ENCODE measurements at places on chromosomes 16 and 17.

DNA sequence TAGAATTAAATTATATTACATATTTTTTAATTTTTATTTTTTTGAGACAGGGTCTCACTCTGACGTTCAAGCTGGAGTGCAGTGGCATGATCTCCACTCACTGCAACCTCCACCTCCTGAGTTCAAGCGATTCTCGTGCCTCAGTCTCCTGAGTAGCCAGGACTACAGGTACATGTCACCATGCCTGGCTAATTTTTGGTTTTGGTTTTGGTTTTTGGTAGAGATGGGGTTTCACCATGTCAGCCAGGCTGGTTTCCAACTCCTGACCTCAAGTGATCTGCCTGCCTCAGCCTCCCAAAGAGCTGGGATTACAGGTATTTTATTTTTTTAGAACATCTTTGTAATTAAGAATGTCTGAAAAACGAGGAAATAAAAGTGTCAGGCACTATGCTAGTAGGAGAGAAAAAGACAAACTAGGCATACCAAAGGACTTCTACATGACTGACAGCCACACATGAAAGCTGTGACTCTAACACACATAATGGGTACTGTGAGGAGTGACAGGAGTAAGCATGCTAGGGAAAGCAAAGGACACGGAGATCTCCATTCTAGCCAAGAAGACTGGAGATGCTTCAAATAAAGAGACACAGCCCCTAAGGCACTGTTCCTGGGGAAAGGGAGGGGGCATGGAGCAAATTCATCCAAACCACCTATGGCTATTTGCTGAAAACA, 7.3 kb downstream of the GNA13 start:
- no peak overlapping the region for H3K27ac ChIP-seq
- no peak overlapping the region for H3K4me3 ChIP-seq
- H3K27me3 ChIP-seq: no peaks in the 10 kb centered on the region
- H3K4me1 ChIP-seq: peaks cover 2% of the 10 kb centered on the region

DNA sequence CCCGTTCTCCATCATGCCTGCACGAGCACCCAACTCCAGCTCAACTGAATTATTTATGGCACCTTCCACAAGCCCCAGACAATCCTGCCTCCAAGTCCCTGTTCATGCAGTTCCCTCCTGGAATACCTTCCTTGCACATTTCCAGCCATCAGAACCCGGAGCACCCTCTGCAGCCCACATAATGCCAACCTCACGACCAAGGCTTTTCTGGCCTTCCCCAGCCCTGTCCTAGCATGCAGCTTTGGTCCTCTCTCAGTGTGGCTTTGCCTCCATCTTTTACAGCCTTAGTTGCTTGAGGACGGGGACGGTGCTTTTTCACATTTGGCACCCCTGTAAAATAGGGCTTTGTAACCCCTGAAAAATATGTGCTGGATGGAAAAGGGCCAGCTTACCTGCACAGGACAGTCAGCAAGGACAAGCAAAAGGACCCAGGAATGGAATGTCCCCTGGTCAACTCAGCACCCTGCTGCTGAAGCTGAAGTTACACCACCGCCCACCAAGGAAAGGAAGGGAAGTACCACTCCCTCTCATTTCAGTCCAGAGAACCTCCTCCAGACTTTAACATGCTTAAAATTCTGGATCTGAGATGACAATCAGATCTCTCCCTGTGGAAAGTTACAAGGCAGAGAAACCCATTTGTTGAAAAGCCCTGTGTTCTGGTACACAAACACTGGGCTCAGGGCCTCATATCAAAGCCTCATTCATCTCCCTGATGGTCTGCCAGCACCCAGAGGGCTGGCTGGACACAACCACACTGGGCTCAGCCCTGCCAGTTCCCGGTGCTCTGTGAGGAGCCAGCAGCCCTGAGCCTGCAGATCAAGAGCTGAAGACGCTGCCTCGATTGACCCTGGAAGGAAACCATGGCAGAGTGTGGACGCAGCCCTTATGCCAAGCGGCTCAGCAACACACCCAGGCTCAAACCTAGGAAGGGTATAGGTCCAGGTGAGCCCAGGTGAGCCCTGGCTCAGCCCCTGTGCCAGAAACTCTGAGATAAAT, 2.9 kb downstream of the SLC39A11 start:
- DNase-seq: no peak
- H3K36me3 ChIP-seq: peaks cover 13% of the 10 kb centered on the region
- no peak overlapping the region for H3K4me3 ChIP-seq
- H3K27me3 ChIP-seq: no peaks in the 10 kb centered on the region

DNA sequence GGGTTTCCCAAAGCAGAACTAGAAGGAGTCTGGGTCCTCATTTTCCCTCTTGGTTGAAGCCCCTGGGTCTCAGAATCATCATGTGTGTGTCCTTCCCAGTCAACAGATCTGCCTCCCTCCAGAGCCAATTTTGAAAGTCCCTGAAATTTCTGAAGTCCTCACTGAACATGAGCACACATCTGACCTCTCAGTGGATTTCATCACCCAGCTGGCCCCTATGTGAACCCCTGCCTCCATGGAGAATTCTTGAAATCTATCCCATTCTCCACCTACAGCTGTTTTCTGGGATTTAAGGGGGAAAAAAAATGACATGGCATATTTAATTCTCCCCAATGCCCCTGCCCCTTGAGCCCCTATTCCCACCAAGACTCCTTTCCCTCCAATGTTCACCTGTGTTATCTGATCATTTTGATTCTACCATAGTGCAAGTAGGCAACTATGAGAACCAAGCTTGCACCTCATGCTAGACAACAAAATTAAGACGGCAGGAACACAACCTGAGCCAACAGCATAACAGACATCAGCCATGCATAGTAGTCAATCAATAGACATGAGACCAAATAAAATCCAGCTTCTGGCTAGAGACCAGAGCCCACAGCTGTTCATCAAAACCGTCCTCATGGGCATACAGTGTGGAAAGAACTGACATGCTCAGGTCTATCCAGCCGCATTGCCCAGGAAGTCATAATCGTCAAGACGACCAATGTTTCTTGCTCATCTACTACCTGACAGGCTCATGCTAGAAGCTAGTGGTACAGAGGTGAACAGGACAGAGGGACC, 14.9 kb downstream of the SOX9 start:
- peaks cover 41% of the 10 kb centered on the region for H3K4me1 ChIP-seq
- no peak overlapping the region for H3K4me3 ChIP-seq
- no peaks in the 10 kb centered on the region for H3K27me3 ChIP-seq
- H3K36me3 ChIP-seq: no peaks in the 10 kb centered on the region
- DNase-seq: peak; percentile 81

- H3K4me1 ChIP-seq: no peaks in the 10 kb centered on the region
- no peak overlapping the region for H3K27ac ChIP-seq
- no peak overlapping the region for H3K4me3 ChIP-seq
- peak; percentile 11 for DNase-seq
- no peaks in the 10 kb centered on the region for H3K27me3 ChIP-seq
- H3K36me3 ChIP-seq: peaks cover 3% of the 10 kb centered on the region
These were observed 30.6 kb downstream of the ABCA9 start for GRCh38 chr17:69030169-69030568.

DNA sequence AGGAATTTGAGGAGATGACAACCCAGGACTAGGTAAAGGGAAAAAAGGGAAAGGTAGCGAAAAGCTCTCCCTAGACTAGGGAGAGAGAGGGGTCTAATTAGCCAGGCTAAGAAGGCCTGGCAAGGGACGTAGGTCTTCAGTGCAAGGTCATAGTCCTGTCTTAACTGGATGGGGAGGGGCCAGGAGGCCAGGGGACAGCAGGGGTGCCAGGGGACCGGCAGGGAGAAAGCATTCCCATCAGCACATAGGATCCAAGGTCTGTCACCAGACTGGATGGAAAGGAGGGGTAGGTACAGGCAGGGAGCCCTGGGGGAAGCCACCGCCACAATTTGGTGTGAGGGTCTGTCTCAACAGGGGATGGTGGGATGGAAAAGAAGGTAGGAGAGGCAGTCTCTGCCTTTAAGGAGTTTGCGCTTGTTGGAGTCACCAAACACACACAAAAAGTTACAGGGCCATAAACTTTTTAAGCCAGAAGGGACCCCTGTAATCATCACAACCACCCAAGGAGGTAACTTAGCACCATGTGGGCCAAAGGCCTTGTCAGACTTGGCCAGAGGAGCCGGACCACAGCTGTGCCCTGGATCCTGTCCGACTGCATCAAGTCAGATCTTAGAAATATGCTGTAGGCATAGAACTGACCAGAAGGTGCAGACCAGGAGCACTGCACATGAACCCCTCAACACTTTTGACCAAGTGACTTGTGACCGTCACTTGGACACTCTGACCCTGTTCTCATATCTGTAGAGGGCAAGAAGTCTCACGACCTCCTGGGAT, 10.0 kb downstream of the AXIN2 start:
- no peak overlapping the region for H3K27ac ChIP-seq
- H3K27me3 ChIP-seq: peaks cover 3% of the 10 kb centered on the region
- no peak for DNase-seq
- H3K4me1 ChIP-seq: peaks cover 46% of the 10 kb centered on the region
- H3K4me3 ChIP-seq: no peak overlapping the region

- no peak for DNase-seq
- no peak overlapping the region for H3K4me3 ChIP-seq
- H3K27me3 ChIP-seq: no peaks in the 10 kb centered on the region
- no peaks in the 10 kb centered on the region for H3K36me3 ChIP-seq
- H3K27ac ChIP-seq: no peak overlapping the region
These were observed 25.3 kb upstream of the KSR1 start for GRCh38 chr17:27430882-27431491.

DNA sequence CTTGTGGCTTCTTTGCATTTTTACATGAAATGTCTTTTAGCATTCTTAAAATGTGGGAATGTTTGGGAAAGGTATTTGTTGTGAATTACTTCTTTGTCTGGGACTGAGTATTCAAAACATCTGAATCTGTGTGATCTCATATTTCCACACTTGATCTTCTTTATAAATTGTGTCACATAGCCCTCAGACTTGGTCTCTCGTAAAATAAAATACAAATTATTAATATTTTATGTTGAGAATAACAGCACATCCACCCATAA, 81.9 kb downstream of the TUBD1 start:
- H3K4me3 ChIP-seq: no peak overlapping the region
- DNase-seq: no peak
- H3K4me1 ChIP-seq: no peaks in the 10 kb centered on the region
- H3K27me3 ChIP-seq: no peaks in the 10 kb centered on the region
- peaks cover 4% of the 10 kb centered on the region for H3K36me3 ChIP-seq

- no peak overlapping the region for H3K27ac ChIP-seq
- H3K36me3 ChIP-seq: no peaks in the 10 kb centered on the region
- H3K4me3 ChIP-seq: no peak overlapping the region
- no peak for DNase-seq
These were observed 283.4 kb upstream of the IRX5 start for GRCh38 chr16:54647216-54647615.

GRCh38 chr16:47096297-47096696, 47.4 kb downstream of the NETO2 start:
- no peaks in the 10 kb centered on the region for H3K4me1 ChIP-seq
- H3K27ac ChIP-seq: no peak overlapping the region
- no peak for DNase-seq
- no peaks in the 10 kb centered on the region for H3K27me3 ChIP-seq
- no peak overlapping the region for H3K4me3 ChIP-seq

- DNase-seq: no peak
- H3K27ac ChIP-seq: no peak overlapping the region
- H3K4me1 ChIP-seq: peaks cover 24% of the 10 kb centered on the region
- peaks cover 66% of the 10 kb centered on the region for H3K36me3 ChIP-seq
- no peak overlapping the region for H3K4me3 ChIP-seq
These were observed 13.5 kb upstream of the INPP5K start for GRCh38 chr17:1529863-1530262.

DNA sequence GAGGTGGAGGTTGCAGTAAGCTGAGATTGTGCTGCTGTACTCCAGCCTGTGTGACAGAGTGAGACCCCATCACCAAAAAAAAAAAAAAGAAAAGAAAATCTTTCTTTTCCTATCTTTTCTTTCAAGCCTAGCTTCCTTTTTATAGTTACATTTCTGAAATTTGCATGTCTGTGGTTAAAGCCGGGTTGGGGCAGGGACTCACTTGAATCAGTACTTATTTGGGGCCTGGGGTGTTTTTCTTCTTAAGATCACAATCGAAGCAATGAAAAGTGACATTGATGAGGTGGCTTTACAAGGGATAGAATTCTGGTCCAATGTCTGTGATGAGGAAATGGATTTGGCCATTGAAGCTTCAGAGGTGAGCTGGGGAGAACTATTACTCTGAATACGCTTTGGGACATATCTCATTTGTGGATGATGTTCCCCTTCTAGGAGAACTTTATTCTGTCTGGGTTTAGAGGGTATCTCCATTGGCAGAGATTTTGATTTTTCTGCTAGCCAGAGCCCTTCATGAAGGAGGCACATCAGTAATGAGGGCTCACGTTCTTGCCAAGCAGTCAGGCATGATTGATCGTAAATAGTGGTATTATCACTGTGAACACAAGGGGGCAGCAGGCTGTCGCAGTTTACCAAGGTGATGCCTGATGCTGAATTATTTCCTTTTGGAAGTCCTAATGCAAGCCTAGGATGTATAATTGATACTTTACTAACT, 14.3 kb downstream of the KPNB1 start:
- H3K27me3 ChIP-seq: no peaks in the 10 kb centered on the region
- H3K36me3 ChIP-seq: peaks cover 71% of the 10 kb centered on the region
- no peak overlapping the region for H3K4me3 ChIP-seq
- H3K4me1 ChIP-seq: no peaks in the 10 kb centered on the region

GRCh38 chr16:7545251-7545650, 212.6 kb downstream of the RBFOX1 start:
- H3K4me1 ChIP-seq: peaks cover 3% of the 10 kb centered on the region
- H3K36me3 ChIP-seq: no peaks in the 10 kb centered on the region
- H3K27me3 ChIP-seq: no peaks in the 10 kb centered on the region
- H3K27ac ChIP-seq: no peak overlapping the region
- DNase-seq: no peak
- no peak overlapping the region for H3K4me3 ChIP-seq

- H3K4me1 ChIP-seq: peaks cover 4% of the 10 kb centered on the region
- H3K27ac ChIP-seq: peak overlapping the region; percentile 99
- no peaks in the 10 kb centered on the region for H3K27me3 ChIP-seq
- peak; percentile 78 for DNase-seq
- H3K36me3 ChIP-seq: peaks cover 3% of the 10 kb centered on the region
These were observed 1.3 kb downstream of the APPBP2 start for GRCh38 chr17:60524463-60525327.

DNA sequence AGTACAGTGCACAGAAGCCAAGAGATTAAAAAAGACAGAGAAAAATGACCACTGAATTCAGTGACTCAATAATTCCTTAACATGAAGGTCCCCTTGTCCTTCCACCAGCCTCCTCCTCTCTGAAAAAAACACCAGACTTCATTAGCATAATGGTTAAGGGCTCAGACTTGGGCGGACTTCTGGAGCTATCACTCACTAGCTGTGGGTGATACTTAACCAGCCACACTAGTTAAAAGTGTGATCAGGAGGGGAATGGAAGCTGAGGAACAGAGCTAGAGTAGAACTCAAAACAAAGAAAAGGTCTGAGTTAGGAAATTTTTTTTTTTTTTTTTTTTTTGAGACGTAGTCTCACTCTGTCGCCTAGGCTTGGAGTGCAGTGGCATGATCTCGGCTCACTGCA, 23.2 kb downstream of the ZNF652 start:
- no peak overlapping the region for H3K27ac ChIP-seq
- H3K4me1 ChIP-seq: no peaks in the 10 kb centered on the region
- H3K36me3 ChIP-seq: no peaks in the 10 kb centered on the region
- H3K4me3 ChIP-seq: no peak overlapping the region
- DNase-seq: no peak
- no peaks in the 10 kb centered on the region for H3K27me3 ChIP-seq

Data from muscle of leg (tissue), 16 donors.